ENCODE measurements at places on chromosomes 3 and 15.

- DNase-seq: no peak
Measured at GRCh38 chr3:79767194-79767904, 449 bp downstream of the ROBO1 start.

GRCh38 chr3:114043205-114043604 lies 13.1 kb downstream of the CCDC191 start:
- no peak for DNase-seq

DNA sequence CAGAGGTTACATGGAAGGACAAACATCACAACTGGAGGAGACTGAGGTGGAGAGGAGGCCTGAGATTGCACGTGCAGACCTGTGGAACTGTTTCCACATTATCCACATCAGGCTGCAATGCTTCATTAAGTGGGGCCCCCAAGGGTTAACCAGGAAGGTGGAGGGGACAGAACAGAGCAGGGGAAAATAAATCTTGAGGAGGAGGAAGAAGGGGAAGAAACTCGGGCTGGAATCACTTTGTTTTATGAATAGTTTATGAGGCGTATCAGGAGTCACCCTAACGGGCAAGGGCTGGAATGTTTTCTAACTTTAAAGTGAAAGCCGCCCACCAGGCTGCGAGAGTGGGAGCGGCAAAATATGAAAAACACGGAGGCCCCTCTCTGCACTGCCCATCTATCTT lies 154.9 kb downstream of the WNT5A start:
- DNase-seq: no peak

DNA sequence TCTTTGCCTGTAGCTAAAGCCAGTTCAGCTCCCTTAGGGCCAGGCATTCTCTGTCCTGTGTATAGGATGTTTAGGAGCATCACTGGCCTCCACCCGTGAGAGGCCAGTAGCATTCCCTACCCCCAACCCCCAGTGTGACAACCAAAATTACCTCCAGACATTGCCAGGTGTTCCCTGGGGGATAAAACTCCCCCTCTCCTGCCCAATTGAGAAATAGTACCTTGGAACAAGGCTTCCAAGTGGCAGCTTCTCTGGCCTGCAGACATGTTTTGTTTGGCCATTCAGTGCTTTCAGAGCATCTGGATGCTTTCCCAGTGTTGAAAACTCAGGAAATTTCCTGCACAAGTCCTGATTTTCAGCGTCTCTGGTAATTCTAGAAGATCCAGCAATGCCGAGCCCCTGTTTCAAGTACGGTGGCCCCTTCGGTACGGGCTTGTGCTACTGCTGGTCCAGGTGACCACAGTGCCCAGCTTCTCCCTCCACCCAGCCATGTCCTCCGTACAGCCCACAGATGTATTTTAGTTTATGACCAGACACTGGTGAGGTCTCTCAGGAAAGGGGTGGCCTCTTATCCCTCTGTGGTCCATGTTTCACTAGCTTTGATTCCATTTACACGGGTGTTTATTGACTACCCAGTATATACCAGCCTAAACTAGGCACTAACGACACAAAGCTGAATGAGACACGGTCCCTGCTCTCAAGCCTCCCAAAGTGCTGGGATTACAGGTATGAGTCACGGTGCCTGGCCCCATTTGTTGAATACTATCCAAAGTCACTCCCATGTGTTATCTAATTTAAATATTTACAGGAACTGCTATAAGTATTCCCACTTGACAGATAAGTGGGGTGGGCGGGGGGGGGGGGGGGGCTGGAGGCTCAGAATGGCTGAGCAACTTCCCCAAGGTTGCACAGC lies 125.4 kb upstream of the RAD18 start:
- DNase-seq: no peak

DNA sequence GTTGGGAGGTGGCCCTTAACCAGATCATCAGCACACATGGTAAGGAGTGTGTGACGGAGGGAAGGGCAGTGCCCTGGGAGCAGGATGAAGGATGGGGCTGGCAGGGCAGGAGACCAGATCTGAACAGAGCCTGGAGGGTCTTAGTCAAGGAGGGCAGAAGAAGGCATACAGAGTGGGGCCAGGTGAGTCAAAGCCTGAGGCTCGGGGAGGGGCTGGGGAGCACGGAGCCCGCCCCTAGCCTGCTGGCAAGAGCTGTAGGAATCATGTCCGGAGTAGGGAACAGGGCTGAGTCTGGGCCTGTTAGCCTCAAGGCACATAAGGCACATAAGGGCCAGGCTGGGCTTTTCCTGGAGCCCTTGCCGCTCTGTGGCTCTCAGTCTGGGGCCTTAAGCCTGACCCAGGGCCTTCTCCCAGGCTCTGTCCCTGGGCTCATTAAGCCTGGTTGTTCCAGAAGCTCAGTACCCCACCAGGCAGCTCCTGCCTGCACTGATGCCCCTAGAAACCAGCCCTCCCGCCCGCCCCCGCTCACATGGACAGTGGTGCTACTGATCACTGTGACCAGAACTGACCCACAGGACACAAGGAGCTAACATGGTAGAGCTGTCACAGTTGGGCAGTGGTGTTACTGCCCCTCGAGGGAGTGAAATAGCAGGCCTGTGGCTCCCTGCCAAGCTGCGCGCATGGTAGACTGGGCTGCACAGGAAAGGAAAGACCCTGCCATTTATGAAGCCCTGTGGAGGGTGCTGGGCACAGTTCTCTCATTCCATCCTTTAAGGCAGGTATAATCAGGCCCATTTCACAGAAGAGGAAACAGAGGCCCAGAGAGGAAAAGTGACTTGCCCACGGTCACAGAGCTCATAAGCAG lies 14.6 kb downstream of the ISG20 start:
- DNase-seq: no peak

- DNase-seq: no peak
Measured at GRCh38 chr3:175222356-175222755, 363.2 kb downstream of the NAALADL2 start.

DNA sequence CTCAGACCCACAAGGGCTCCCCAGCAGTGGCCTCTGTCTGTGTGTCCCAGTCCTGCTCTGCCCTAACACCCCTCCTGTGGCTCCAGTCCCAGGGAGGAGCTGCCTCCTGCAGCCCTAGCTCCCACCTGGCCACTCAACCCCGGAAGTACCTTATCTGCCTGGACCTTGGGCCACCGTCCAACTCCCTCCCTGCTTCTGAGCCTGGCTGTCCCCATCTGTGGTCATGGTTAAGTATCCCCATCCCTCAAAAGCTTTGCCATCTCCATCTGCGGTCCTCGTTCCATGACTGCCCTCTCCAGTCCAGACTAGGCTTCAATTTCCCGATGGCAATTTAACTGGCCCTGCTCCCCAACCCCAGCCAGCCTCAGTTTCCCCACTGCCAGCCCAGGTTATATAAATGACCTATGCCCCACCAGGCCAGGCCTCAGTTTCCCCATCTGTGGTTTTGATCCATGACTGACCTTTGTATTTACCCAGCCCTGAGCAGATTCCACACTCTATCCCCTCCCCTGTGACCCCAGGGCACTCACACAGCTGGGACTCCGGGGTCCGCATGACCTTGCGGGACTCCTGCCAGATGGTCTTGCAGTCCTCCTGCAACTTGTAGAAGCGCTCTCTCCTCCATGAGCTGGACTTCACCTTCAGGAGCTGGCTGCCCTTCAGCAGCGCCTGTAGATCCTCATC lies 9.6 kb downstream of the PLCD1 start:
- DNase-seq: no peak
